ENCODE measurements at places on chromosomes 12 and 14.

DNA sequence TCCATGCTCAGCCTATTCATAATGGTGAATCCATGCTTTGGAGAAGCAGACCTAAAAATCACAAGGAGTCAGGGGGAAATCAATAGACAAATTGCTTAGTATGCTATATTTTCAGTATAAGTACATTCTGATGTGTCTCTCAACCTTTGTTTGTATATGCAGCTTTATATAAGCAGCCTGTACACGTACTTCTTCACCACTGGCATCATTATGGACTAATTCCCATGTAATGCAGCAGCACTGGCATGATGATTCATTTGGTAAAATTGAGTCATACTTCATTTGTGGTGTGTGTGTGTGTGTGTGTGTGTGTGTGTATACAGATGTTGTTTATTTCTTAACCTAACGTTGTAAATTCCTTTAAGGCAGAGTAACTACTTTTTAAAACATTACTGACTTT is 10.9 kb downstream of the DCP1B start:
- DNase-seq = no peak

DNA sequence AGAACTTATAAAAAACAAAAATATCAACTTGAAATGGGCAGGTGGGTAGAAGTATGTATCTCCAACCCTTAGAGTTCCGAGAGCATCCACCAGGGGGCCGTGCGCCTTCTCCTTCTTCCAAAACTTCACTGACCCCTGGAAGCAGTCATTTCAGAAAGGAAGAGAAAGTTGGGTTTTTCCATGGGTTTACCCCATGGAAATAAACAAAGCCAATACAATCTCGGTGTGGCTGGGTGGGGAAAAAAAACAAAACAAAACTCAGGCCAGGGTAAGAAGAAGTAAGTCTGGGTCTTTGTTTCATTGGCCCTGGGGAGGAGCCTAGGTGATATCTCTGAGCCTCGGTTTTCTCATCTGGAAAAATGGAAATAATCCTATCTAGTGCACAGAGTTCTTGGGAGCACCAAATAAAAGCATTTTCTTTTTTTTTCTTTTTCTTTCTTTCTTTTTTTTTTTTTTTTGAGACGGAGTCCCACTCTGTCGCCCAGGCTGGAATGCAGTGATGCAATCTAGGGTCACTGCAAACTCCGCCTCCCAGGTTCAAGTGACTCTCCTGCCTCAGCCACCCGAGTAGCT is 33.6 kb upstream of the HNF1A start:
- DNase-seq = peak; percentile 24

DNA sequence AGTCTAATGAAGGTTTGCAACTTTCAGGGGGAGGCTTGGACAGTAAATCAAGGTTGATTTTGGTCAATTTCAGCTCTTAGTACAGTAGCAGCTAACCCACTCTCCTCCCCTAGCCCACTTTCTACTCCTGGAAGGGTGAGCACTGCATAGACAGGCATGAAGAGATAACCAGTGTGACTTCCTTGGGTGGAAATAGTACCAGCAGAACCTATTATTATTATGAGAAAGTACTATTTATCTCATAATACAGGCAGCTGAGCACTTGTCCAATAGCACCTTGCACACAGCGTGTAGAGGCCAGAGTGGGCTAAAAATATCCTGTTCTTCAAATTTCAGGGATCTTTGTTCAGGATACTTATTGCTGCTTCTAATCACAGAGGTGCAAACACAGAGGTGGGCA is 96.2 kb upstream of the FKBP4 start:
- DNase-seq = no peak

- no peak for DNase-seq
Observed at GRCh38 chr14:75167325-75167724, 9.1 kb downstream of the TMED10 start.

GRCh38 chr14:105147671-105148603 is 20.6 kb downstream of the JAG2 start:
- no peak for DNase-seq

DNA sequence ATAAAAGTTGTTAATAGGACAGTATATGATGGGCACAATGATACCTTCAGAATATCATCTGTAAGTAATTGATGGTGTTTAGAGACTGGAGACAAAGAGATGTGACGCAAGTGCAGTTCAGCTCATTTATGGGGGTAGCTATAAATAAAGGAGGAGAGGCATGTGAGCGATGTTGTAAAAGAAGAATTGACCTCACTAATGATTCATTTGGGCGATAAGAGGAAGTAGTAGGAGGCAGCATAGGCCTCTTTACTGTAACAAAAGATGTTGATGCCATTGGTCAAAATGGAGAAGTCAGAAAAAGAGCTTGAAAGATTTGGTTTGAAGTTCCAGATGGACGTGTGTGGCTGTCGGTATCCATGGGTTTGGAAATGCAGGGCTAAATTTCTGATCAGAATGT is 70.0 kb downstream of the FLRT2 start:
- no peak for DNase-seq

GRCh38 chr12:23686095-23686494 is 263.4 kb downstream of the SOX5 start:
- no peak for DNase-seq

DNA sequence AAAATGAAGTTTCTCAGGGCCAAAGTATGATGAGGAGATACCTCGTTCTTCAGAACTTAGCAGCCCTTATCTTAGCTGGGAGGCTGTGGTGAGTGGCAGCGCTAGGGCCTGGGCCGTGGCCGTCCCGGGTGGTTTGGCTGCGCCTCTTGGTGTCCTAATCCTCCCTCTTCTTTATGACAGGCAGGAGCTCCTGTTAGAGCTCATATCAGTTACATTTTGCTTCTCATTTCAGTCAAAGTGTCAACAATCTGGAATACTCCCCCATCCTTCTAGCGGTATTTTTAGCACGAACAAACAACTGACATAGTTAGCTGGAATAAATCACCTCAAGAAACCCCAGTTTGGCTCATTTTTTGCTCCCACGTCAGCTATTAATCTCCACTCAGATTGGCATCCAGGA is 188.8 kb downstream of the TTC7B start:
- DNase-seq = no peak

DNA sequence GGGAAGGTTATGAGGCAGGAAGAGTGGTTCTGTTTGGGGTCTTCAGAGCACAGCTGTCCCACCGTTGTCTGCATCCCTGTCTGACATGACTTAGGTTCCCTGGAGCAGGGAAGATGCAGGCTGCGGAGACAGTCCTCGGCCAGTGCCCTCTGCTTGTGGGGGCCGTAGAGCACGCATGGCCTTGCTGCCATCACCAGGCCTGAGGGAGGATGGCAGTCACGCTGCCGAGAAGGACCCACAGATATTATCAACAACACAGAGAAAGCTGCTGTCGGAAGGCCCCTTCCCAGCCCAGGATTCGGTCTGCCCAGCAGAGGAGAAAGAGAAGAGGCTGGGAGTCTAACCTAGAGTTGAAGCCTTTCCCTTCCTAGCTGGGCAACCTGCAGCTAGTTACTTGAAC is 35.0 kb downstream of the ERH start:
- peak; percentile 38 for DNase-seq

GRCh38 chr14:84003346-84003745 is 1526.6 kb upstream of the FLRT2 start:
- DNase-seq = no peak

GRCh38 chr12:128513831-128514230 is 246.9 kb downstream of the TMEM132C start:
- no peak for DNase-seq

DNA sequence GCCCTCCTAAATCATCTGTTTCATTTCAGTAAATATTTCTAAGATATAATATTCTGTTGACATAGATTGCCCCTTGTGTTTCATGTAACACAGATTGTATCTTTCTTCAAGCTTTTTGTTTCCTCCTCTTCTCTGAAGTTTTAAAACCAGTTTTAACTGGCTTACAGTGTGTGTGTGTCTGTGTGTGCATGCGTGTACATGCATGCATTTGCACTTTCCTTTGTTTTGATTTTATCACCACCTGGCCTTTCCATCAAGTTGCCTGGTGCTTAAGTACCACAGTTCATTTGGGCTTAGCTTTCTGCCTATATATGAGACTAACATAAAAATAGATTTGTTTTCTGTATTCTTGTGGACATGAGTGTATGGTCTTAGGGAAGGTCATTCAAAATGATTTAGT is 31.9 kb downstream of the ETNK1 start:
- DNase-seq = no peak

GRCh38 chr12:110684312-110684836 is 4.5 kb downstream of the HVCN1 start:
- no peak for DNase-seq

DNA sequence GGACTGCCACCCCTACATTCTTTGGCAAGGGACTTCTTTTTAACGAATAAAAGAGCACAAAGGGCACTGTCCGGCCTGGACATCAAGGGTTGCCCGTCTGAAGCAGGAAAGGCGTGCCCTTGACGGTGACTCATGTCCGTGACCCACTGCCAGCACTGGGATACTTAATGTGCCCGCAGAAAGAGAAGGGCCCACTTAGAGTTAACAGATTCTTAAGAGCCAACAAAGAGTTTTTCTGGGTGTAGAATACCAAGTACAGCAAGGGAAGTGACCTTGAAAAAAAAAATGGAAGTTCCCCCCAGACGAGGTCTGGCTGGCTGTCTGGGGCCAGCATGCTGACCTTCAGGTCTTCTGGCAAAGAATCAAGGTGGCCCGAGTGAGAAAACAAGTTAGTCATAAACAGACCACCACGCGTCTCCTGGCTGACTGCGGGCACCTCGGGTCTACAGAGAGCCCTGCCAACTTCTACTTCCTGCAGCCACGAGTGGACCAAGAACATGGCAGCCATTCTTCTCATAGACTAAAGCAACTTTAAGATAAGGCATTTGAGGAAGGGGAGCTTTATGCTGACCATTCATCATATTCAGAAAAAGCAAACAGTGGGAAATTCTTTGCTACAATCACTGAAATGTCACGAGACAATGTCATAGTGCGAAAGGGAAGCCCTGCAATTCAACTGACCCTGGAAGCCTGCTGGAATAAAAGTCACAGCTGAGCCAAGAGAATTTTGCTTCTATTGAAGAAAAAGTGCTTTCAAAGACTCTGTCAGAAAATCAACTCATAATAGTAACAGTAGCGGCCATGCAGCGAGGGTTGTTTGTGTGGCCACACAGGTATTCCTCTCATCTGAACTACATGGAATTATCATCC is 10.5 kb upstream of the SELPLG start:
- DNase-seq = peak; percentile 55

GRCh38 chr14:72771561-72771960 is 122.3 kb downstream of the DPF3 start:
- no peak for DNase-seq

DNA sequence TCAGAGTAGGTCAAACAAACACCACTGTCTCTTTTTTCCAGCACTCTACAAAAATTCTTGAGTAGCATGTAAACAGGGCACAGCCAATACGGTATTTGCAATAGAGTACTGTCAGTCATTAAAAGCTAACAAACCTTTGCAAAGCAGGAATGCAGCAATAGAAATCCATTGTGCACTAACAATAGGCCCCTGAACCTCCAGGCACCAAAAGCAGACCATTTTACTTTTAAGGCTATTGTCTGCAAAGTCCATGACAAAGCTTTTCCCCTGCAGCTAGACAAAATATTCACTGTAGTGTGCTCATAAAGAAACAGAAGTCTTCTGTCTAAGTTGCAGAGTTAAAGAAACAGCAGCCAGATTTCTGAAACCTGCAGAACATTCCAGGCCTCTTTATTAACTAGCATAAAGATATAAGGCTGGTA is 191.9 kb downstream of the SOX5 start:
- no peak for DNase-seq

GRCh38 chr12:72318341-72318740 is 46.2 kb downstream of the TRHDE start:
- DNase-seq = no peak

DNA sequence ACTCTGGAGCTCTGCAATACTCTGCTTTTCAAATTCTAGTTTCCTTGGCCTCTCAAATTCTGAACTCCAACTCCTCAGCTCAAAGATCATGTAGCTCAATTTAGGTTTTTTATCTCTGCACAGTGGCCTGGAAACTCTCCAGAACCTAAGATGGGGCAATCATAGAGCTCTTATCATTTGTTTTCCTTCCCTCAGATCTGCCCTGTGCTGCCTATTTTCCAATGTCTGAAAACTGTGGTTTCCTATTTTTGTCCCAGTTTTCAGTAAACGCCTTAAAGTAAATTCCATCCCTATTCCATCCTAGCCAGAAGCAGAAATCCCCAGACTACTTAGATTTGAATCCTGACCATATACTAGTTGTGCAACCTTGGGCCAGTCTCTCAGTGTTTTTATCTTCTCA is 73.2 kb downstream of the CEP83 start:
- DNase-seq = no peak

GRCh38 chr12:23504641-23505399 is 444.6 kb downstream of the SOX5 start:
- no peak for DNase-seq

GRCh38 chr12:2669560-2669959 is 125.2 kb upstream of the FKBP4 start:
- DNase-seq = no peak

DNA sequence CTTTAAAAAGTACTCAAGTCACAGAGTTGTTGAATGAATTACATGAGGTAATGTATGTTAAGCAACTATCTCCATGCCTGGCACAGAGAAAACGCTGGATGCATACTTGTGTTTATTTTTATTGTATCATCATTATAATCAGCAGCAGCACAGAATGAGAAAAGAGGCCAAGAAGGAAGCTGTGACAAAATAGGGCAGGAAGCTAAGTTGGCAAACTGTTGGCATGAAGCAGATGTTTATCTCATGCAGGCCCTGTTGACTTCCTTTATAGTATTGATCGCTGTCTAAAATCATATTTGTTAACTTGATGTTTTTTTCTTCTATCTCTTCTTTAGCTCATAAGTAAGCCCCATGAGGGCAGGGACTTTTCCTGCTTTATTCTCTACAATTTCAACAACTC is 466.6 kb downstream of the TRHDE start:
- DNase-seq = no peak

DNA sequence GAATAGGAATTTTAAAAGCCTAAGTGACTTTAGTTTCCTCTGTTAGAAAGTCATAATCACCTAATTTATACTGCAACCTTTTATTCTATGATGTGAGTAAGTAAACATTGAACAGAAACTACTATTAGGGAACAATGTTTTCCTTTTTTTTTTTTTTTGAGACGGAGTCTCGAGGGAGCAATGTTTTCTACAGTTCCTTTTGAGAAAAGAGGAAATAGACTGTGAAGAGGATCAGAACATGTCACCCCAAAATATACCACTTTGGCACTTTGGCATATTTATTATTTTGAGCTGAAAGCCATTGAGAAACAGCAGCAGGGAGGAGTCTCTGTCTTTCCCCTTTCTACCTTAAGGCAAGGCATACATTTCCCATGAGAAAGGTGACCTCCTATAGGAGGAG is 162.7 kb upstream of the CNOT2 start:
- DNase-seq = no peak

Data from frontal cortex (tissue), 4 donors.